ENCODE measurements at places on chromosomes 7 and 10.
A peak's percentile ranks its signal among the peaks of the same experiment; 100 is the strongest.

DNA sequence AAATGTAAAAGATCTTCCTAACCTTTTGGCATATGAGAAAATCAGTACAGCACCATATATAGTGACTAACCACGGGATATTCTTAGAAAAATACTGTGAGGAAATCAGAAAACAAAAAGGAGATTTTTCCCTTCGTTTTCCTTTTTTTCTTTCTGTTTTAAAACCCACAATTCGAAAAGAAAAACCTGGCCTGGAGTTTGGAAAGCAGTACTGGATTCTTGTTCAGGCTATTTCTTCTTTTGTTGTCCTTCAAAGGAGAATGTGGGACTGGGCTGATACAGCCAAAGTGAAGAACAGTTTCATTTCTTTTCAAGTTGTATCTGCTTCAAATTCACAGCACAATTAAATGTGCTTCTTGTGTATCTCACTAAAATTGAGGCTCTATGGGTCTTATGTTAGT lies 156.8 kb upstream of the PHYHIPL start:
- DNase-seq = peak; percentile 23

DNA sequence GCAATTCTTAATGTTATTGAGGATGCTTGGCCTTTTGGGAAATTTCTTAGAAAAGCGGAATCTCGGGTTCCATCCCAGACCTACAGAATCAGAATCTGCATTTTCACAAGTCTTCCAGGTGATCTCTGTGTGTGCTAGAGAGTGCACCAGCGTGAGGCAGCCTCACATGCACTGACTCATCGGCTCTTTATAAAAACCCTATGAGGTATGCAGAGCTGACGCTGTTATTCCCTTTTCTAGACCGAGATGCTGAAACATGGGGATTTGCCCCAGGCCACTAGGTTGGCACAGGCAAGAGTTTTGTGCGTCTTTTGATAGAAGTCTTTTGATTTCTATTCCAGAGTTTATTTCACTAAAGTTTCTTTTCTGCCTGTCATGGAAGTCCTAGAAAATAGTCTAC lies 61.2 kb downstream of the CDCA7L start:
- DNase-seq = no peak

GRCh38 chr7:25851332-25852210 lies 300.4 kb upstream of the NFE2L3 start:
- DNase-seq = peak; percentile 90

GRCh38 chr7:132536654-132537395 lies 39.4 kb downstream of the PLXNA4 start:
- DNase-seq = peak; percentile 21

DNA sequence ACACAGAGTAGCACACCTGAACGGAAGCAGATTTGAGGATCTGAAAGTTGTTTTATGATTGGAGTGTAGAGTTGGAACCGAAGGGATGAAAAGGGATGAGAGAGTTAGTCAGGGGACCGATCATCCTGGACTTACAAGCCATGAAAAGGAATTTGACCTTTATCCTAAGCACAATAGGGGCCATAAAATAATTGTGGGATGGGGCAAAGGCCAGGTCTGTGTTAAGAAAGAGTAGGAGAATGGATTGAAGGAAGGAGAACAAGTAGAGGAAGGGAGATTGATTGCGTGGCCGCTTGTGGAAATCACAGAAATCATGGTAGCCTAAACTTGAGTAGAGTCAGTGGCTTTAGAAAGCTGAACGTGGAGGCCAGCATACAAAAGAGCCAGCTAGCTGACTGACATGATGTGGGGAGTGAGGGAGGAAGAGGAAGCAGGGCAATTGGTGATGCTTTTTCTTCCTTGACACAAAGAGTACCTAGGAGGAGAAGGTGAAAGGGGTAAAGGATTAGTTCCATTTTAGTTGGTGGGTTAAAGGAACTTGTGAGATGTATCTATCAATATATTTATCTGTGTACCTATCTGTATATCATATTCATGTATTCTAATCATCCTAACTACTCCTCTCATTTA lies 67.1 kb upstream of the RPA3 start:
- no peak for DNase-seq

- no peak for DNase-seq
These were observed 10.3 kb upstream of the H2AZ2 start for GRCh38 chr7:44858161-44858560.

- DNase-seq = no peak
These were observed 78.1 kb upstream of the VWDE start for GRCh38 chr7:12481722-12482121.

DNA sequence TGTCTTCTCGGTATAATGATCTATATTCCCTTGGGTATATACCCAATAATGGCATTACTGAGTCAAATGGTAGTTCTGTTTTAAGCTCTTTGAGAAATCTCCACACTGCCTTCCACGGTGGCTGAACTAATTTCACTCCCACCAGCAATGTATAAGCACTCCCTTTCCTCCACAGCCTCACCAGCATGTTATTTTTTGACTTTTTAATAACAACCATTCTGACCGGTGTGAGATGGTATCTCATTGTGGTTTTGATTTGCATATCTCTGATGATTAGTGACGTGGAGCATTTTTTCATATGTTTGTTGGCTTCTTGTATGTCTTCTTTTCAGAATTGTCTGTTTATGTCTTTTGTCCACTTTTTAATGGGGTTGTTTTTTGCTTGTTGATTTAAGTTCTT lies 33.6 kb downstream of the KIAA1217 start:
- no peak for DNase-seq

DNA sequence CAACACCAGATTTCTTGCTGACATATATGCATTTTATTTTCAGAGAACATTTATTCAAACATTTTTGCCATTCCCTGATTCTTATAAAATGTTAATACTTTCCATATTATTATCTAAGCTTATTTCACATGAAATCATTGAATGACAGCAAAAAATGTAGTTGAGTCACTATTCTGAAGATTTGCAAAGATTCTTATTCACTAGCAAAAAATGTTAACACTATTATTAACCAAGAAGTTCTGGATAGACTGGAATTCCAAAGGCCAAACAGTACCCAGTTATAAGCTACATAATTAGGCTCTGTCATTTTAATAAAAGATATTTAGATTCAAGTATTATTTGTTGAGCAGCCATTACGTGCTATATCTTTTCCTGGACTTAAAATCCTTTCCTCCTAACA lies 4.3 kb downstream of the GSTO2 start:
- no peak for DNase-seq

DNA sequence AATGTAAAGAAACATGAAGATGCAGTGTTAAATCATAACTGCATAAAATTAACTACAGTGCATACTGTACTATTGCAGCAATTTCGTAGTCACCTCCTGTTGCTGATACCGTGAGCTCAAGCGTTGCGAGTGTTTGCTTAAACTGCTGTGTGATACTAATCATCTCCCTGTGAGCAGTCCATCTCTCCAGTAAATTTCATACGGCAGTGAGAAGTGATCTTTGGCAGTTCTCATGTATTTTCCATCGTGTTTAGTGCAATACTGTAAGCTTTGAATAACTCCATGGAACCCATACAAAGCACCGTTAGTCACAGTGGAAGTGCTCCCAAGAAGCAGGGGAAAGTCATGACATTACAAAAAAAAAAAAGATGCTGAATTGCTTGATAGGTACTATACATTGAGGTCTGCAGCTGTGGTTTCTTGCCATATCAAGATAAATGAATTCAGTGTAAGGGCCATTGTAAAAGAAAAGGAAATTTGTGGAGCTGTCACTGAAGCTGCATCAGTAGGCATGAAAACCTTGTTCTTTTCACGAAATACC lies 360.4 kb downstream of the EXOC4 start:
- no peak for DNase-seq

DNA sequence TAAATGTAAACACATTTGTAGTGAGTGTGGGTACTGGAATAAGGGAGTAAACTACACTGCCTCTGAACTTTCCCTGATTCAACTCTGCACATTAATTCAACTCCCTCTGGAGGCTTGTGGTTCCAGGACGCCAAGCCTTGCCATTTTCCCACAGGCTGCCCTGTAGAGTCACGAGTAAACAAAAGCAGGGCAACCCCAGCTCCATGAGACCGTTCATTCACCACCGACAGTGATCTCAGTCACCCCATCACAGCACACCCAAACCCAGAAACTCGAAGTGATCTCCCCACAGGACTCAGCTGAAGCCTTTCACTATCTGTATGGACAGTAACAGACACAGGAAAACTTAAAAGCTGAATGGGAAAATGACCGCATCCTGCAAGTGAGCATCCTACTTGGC lies 218.8 kb upstream of the FRMD4A start:
- DNase-seq = peak; percentile 49

GRCh38 chr10:99659868-99660366 lies 608 bp downstream of the ENTPD7 start:
- DNase-seq = no peak

DNA sequence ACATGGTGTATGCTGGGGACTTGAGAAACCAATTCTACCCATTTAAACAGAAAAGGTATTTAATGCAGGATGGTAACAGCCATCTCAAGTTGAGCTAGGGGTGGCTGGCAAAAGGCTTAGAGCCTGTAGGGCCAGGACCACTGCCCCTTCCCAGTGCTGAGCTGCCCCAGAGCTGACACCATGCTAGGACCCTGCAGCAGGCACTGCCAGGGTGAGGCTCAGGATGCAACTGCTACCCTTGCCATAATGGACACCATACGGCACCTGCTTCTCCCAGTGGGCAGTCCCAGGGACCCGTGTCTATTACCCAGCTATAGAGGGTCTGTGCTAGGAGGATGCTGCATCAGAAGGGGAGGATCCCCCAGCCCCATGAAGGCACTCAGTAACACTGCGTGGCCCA lies 160.7 kb upstream of the ADCY1 start:
- no peak for DNase-seq

DNA sequence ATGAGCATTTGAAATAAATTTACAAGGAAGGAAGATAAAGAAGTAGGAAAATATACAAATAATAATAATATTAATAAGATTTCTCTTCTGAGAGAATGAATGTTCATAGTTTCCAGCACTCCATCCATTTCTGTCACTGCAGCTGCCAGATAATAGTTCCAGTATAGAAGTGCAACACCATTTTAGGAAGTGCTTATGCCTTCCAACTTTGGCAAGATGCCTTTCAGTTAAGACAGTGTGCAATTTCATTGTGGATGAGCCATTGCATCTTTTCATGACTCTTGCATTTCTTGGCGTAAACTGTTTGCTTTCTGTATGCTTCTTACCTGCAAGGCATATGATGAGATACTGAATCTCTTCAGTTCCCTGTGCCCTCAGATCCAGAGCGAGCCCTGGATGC lies 185.0 kb downstream of the PDE1C start:
- DNase-seq = no peak

DNA sequence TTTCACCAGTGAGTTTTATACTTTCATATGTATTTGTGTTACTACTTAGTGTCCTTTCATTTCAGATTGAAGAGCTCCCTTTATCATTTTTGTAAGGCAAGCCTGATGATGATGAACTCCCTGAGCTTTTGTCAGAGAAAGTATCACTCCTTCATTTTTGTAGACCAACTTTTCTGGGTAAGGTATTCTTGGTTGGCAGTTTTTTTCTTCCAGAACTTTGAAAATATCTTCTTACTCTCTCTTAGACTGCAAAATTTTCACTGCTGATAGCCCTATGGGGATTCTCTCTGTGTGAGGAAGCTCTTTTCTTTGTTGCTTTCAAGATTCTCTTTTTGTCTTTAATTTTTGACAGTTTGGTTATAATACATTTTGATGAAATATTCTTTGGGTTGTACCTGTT lies 35.7 kb downstream of the CCDC7 start:
- DNase-seq = no peak

DNA sequence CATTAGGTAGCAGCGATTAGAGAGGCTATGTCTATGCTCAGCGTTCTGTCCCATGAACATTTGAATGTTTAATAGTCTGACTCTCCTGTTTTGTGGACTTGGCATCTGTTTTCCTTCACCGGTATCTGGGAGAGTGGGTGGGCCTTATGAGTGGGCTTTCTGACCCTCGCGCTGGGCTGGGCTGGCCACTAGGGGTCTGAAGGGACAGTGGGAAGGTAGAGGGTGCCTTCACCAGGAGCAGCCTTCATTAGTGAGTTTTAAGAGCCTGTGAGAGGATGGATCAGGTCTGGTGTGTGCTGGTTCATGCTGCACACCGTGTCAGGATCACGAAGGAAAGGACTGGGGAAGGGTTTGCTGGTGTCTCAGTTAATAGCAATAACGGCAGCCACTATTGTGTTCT lies 33.4 kb downstream of the DCLRE1A start:
- no peak for DNase-seq

- DNase-seq = no peak
These were observed 30.6 kb downstream of the APBB1IP start for GRCh38 chr10:26468700-26469099.

- DNase-seq = no peak
These were observed 27.7 kb downstream of the CDK6 start for GRCh38 chr7:92808635-92809034.

- no peak for DNase-seq
These were observed 46.2 kb downstream of the ZNF277 start for GRCh38 chr7:112252691-112253090.

DNA sequence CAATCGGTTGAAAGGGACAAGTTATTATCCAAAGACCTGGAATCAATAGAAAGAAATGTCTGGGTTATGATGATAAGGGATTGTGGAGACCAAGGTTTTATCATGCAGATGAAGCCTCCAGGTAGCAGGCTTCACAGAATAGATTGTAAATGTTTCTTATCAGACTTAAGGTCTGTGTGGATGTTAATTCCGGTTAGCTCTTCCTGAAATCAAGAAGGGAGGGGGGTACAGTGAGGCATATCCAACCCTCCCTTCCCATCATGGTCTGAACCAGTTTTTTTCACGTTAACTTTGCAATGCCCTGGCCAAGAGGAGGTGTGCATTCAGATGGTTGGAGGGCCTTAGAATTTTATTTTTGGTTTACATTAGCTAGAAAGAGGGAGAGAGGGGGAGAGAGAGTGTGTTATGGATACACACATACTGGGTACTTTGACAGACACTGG lies 9.8 kb upstream of the LRRC61 start:
- DNase-seq = no peak

DNA sequence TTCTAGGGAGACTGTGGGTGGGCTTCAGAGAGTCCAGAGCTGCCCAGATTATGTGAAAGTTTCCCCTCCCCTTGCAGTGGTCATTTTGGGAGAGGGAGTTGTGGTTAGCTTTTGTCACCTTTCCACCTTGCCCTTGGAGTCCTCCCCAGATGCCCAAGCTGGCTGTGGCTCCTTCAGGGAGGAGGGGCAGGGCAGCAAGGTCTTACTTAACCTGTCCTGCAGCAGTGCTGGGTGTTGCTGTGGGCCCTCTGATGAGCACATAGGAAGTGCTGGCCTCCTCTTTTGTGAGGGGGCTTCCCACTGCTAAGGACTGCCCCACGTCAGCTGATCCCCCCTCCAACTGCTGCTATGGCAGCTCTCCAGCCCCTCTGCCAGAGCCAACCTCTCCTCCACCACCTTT lies 17.6 kb upstream of the AQP1 start:
- DNase-seq = no peak

- DNase-seq = no peak
These were observed 707.2 kb downstream of the PARD3 start for GRCh38 chr10:34107626-34108516.

GRCh38 chr7:118615681-118616080 lies 391.2 kb downstream of the ANKRD7 start:
- DNase-seq = no peak

DNA sequence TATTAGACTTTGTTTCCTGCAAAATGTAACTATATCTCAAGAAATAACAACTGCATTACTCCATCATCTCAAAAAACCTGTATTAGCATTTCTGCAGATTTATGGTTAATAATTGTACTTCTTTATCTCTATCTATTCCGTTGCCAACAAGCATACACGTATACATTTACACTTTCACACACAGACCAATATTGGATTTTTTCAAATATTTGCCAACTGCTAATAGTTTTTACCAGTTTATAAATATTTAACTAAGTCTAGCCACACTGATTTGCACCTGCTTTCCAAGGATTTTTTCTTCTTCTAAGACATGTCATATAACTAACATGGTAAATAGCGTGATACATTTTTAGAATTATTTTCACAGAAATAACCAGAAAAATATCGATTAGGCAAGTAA lies 12.2 kb downstream of the LRRN3 start:
- DNase-seq = no peak
